ENCODE measurements at places on chromosomes 6 and 20. TPM values are rescaled to one million over a fixed set of nuclear protein-coding genes. Genes with fewer than 3 reads are reported as not detected.

- peaks cover 4% of the 10 kb centered on the region for H3K4me1 ChIP-seq
- H3K27me3 ChIP-seq, result no peaks in the 10 kb centered on the region
- peak overlapping the region; percentile 16 for H3K27ac ChIP-seq
Measured at GRCh38 chr6:19895866-19896692, 58.9 kb downstream of the ID4 start.

DNA sequence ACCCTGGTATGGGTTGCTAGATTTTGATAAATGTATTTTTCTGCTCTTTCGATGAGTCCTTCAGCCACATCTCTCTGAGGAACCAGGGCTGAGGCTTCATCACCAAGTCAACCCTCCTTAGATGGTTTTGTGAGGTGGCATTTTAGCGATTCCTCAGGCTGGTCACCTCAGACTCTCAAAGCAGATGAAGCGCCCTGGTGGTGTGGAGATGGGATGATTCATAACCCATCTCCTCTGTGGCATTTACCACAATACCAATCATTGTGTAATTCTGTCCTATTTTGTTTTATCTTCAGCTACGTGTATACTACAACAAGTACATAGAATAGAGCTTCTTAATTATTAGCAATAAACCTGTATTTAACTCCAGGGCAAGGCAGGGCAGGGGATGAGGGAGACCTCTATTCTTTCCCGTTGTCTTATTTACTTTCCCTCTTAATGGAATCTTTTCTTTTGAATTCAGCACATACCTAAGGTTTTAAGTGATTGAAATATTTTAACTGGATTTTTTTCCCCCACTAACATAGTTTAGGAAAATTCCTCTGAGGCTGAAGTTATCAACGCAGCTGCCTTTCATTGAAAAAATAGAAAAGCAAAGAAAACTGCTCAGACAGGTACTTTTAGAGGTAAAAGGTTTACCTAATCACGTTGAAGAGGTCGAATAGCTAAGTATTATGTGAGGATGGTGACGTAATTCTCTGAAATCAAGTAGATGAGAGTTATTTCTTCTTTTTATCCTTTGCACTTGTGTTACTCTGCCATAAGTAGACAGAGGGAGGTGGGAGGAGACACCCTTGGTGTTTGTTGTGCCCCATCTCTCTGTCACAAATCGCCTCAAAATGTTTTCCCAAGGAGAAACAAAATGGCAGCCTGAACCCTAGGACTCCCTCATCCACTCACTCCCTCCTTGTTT is 57.4 kb upstream of the EDN3 start:
- no peaks in the 10 kb centered on the region for H3K4me1 ChIP-seq
- H3K27ac ChIP-seq, result peak overlapping the region; percentile 7
- H3K27me3 ChIP-seq, result no peaks in the 10 kb centered on the region
- no peak for DNase-seq
- H3K36me3 ChIP-seq, result no peaks in the 10 kb centered on the region

DNA sequence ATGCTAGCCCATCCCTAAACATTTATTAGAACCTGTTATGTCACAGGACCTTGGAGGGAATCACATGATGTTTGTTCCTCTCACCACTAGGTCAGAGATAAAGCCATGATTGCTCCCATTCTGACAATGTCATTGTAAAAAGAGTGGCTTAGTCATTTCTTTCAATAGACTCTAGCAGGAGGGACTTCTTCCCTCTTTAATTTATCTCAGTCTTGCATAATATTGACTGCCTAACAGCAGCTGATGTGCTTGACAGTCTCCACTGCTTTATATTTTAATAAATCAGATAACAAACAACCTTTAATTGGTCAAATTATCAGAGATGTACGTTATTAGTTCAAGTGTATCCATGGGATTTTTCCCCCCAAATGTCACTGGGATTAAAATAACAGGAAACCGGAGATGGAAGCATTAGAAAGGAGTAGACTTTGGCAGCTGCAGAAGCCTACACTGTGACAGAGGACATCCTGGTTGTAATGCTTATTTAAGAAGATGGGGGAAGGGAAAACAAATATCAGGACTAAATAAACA is 39.6 kb downstream of the LAMA4 start:
- H3K27ac ChIP-seq, result no peak overlapping the region
- H3K36me3 ChIP-seq, result no peaks in the 10 kb centered on the region
- no peaks in the 10 kb centered on the region for H3K4me1 ChIP-seq
- DNase-seq, result no peak

- no peak overlapping the region for H3K4me3 ChIP-seq
- peak; percentile 59 for DNase-seq
- no peaks in the 10 kb centered on the region for H3K27me3 ChIP-seq
- H3K36me3 ChIP-seq, result no peaks in the 10 kb centered on the region
- H3K4me1 ChIP-seq, result no peaks in the 10 kb centered on the region
- peak overlapping the region; percentile 89 for H3K27ac ChIP-seq
Measured at GRCh38 chr6:140062043-140063020, 687.9 kb upstream of the CITED2 start.

LRRC73 gene
- 0.29 TPM for total RNA-seq

- no peaks in the 10 kb centered on the region for H3K4me1 ChIP-seq
- H3K27me3 ChIP-seq, result peaks cover 21% of the 10 kb centered on the region
- H3K4me3 ChIP-seq, result no peak overlapping the region
- DNase-seq, result no peak
- no peak overlapping the region for H3K27ac ChIP-seq
- H3K36me3 ChIP-seq, result no peaks in the 10 kb centered on the region
Measured at GRCh38 chr20:43744966-43745730, 18.3 kb upstream of the GTSF1L start.

- no peaks in the 10 kb centered on the region for H3K4me1 ChIP-seq
- no peak overlapping the region for H3K27ac ChIP-seq
- H3K4me3 ChIP-seq, result no peak overlapping the region
- no peaks in the 10 kb centered on the region for H3K27me3 ChIP-seq
Measured at GRCh38 chr20:3195590-3196237, 8.8 kb downstream of the DDRGK1 start.

- no peak for DNase-seq
- no peaks in the 10 kb centered on the region for H3K36me3 ChIP-seq
- H3K27me3 ChIP-seq, result no peaks in the 10 kb centered on the region
- no peak overlapping the region for H3K4me3 ChIP-seq
- peak overlapping the region; percentile 23 for H3K27ac ChIP-seq
Measured at GRCh38 chr20:39954621-39955020, 734.4 kb downstream of the MAFB start.

GJA10 gene
- not detected for total RNA-seq

WFDC10B gene
- total RNA-seq, result not detected

DNA sequence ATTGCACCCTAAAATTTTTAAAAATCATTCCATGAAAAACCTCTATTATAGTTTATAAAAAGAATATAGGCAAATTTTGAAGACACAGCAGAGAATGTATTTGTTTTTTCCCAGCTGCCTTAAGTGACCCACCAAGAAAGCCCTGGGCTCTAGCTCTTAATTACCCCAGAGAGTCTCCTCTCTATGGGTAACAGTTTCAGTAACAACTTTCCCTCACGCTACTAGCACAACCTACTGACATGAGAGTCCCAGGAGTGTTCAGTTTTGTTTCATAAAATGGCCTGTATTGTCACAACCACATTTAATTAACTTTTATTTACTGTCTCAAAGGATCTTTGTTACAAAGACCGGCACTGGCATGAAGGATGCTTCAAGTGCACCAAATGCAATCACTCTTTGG is 41.5 kb downstream of the FHL5 start:
- no peak overlapping the region for H3K4me3 ChIP-seq
- no peaks in the 10 kb centered on the region for H3K4me1 ChIP-seq
- no peak overlapping the region for H3K27ac ChIP-seq
- no peak for DNase-seq
- no peaks in the 10 kb centered on the region for H3K27me3 ChIP-seq

CD24 gene
- 16.8 TPM for total RNA-seq

DNA sequence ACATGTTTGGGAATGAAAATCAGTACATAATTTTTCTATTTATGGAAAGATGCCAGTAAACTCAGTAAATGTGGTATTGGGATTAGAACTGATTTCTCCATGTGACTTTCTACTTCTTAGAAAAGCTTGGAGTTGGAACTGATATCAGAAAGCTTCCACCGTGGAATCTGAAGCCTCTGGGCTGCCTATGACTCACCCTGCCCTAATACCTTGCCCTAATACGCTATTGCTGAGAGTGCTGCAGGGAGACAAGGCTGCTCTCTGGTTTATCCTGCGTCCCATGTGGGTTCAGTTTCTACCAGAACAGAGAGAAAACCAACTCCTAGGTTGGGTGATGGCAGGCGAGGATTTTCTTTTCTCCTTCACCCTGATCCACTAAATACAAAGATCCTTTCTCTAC is 3.3 kb upstream of the STMND1 start:
- H3K27ac ChIP-seq, result no peak overlapping the region
- H3K36me3 ChIP-seq, result no peaks in the 10 kb centered on the region
- no peaks in the 10 kb centered on the region for H3K27me3 ChIP-seq
- DNase-seq, result no peak
- H3K4me1 ChIP-seq, result no peaks in the 10 kb centered on the region
- no peak overlapping the region for H3K4me3 ChIP-seq

DNA sequence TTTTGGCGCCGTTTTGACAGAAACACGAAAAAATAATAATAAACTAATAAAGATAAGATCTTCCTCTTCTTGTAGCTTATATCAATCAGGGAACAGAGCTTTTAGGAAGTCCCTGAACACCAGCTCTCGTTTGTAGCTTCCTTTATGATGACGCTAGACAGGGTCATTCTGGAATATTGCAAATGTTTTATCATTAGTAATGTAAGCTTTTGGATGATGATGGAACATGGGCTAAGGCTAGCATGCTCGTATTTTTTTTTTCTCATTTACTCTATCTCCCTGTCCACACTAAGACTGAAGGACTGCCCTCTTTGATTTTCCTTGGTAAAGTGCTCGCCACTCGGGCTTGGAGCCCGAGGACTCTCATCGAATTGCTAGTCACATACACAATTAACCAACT is 22.1 kb upstream of the POM121L2 start:
- peaks cover 32% of the 10 kb centered on the region for H3K27me3 ChIP-seq
- DNase-seq, result no peak
- H3K4me1 ChIP-seq, result no peaks in the 10 kb centered on the region
- H3K27ac ChIP-seq, result no peak overlapping the region
- H3K36me3 ChIP-seq, result no peaks in the 10 kb centered on the region

MYT1 gene
- under 0.01 TPM for total RNA-seq

DNA sequence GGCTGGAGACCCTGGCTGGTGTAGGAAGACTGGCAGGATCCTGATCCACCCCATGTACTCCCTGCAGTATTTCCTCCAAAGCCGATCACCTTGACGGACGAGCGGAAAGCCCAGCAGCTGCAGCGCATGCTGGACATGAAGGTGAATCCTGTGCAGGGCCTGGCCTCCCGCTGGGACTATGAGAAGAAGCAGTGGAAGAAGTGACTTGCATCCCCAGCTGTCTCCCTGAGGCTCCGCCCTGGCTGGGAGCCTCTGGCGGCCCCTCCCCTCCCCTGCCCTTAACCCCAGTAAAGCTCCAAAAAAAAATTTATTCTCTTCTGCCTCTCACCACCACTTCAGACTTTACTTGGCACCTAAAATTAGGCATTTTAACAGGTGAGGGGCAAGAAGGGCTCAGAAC is 7.0 kb downstream of the COX4I2 start:
- no peak for DNase-seq
- H3K4me1 ChIP-seq, result no peaks in the 10 kb centered on the region
- H3K4me3 ChIP-seq, result no peak overlapping the region
- H3K36me3 ChIP-seq, result no peaks in the 10 kb centered on the region
